T-helper 2 cell (primary cell): ENCODE measurements at places on chromosomes 6 and 20.

- no peak for DNase-seq
Measured at GRCh38 chr6:134389658-134390057, 71.7 kb upstream of the SGK1 start.

DNA sequence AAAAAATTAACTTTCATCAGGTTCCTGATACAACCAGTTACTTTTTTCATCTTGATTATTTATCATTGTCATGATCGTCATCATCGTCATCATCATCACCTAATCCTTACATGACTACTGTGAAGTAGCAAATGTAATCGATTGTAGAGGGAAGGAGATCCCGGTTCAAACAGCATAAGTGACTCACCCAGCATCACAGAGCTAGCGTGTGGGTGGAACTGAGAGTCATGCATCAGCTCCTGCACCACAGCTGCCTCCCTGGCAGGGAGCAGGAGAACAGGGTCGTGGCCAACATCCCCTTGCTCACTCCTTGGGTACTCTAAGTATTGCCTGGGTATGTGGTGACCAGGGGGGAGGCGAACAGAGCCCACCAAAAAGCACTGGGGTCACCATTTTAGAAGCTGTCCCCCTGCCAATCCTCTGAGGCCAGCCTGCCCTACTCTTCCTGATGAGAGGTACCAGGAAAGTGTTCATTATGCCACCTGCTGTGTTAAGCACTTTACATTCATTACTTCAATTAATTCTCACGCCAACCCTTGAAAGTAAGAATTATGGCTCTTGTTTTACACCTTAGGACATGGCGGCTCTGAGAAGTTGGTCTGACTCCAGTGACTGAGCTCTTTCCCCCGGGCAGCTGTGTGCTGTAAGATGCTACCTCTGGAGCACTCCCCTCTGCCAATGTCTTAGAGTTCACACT is 425.2 kb downstream of the CD83 start:
- no peak for DNase-seq

GRCh38 chr6:160464744-160465143 is 116.6 kb downstream of the SLC22A3 start:
- DNase-seq, result no peak

- DNase-seq, result no peak
Measured at GRCh38 chr20:2515203-2515602, 6.5 kb upstream of the ZNF343 start.

DNA sequence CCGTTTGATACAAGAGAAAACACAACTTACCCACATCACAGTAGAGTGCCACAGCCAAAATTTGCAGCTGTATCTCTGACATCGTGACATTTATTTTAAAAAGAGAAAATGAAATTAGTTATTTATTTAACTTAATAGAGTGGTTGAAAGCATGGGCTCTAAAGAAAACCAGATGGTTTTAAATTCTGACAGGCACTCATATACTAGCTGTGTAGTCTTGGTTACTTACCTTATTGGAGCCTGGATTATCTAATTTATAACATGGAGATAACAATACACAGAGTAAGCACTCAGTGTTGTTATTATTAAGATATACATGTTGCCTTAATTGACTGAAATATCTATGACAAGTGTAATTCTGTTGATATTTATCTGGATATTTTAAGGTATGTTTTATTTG is 334.9 kb downstream of the GRIK2 start:
- DNase-seq, result no peak

- no peak for DNase-seq
Measured at GRCh38 chr6:92879526-92879925, 539.8 kb downstream of the EPHA7 start.

DNA sequence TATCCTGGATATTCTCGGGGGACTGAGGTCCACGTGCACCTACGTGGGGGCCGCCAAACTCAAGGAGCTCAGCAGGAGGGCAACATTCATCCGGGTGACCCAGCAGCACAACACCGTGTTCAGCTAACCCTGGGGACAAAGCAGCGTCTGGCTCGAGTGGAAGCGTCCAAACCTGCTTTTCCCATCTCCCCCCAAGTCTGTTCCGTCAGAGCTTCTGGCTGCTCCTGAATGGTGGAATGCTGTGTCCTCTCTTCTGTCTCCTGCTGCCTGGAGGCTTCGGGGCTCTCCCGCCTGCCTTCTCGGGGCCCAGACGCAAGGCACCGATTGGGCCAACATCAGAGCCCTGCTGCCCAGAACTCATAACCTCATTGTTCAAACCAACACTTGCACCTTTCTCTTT is 56.7 kb downstream of the GMPR start:
- no peak for DNase-seq

DNA sequence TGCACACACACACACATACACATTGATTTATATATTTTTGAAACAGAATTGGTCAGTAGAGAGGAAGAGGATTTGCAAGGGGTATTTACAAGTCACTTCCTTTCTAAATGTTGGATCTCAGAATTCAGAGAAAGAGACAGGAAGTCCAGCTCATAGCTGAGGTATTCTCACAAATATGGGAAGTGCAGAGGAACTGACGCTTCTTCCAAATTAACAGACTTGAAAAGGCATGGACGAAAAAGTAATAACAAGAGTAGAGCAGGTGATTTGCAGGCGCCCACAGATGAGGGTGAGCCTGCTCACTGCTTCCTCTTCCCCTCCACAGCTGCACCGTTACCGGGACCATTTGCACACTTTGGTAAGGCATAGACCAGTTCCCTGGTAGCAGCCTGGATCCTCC is 246.4 kb downstream of the PHACTR1 start:
- no peak for DNase-seq

- no peak for DNase-seq
Measured at GRCh38 chr6:138527411-138528088, 28.3 kb upstream of the NHSL1 start.

DNA sequence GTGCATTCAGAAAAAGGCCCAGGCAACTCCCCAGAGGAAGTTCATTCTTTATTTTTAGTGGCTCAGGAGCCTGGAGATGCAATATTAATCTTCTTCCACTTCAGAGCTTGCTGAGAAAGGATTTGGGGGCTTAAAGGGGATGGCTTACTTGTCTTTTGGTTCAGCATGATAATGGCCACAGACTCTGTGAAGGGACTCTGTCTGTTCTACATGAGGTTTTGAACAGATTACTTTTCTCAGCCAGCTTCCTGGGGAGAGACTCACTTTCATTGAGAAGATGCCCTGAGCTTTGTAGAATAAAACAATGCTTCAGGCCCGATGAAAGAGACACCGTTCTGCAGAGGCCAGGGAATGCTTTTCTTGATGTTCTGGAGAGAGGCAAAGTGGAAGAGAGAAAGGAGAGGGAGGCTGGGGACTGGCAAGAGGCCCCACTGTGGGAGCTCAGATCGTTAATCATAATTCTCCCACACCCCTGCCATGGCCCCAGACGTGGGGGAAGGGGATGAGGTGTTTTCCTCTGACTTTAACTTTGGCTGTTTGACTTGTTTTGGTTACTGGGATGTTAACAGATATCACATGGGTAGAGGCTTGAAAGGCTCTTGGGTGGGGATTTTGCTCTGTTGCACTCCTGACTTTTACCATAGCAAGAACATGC is 19.1 kb downstream of the SCP2D1 start:
- DNase-seq, result no peak

DNA sequence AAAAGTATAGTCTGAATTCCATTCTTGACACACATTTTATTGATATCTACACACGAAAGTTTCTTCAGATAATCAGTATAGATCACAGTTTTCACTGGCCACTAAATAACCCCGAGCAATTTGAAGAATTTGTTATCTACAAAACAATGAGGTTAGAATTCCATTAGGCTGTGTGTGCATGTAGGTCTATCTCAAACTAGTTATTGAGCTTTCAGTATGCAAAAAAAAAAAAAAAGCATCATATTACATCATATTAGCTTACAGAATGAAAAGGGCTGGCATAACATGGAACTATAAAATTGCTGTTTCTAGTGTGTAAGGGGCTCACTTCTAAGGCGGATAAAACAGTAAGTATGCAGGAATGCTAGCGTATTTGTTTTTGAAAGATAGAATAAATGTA is 59.5 kb upstream of the ADGRG6 start:
- no peak for DNase-seq

DNA sequence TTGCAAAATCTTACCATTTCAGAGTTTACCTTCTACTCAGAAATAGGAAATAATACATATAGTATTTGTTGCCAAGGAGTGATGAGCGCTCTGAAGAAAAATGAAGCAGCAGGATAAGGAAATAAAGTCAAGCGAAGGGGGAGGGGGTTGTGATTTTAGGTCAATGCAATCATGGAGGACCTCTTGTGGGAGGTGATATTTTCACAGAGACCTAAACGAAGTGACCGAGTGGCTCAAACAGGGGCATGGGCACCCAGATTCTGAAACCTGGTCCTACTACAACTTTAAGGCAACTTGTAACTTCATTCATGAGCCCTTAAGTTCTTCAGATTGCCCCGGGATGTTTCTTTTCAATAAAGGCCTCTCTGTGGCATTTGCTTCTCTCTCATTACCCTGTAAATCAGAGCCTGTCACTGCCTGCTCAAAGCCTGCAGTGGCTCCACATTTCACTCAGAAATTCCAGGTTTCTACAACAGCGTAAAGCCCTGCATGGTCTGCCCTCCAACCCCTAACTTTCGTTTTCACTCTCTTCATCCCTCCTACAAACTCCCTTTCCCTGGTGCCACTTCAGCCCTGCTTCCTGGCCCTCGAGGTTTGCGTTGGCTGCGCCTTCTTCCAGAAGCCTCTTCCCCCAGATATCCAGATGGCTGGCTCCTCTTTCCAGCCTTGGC is 162.7 kb downstream of the TBC1D7 start:
- no peak for DNase-seq

DNA sequence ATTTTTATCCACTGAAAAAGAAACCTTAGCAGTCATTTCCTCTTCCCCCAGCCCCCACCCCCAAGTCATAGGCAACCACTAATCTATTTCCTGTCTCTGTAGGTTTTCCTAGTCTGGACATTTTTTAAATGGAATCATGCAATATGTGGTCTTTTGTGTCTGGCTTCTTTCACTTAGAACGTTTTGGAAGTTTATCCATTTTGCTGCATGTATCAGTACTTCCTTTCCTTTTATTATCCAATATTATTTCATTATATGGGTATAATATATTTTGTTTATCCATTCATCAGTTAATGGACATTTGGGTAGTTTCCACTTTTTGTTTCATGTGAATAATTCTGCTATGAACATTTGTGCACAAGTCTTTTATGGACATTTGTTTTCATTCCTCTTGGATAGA is 99.3 kb upstream of the BMP5 start:
- no peak for DNase-seq

GRCh38 chr6:35719404-35719829 is 17.4 kb upstream of the ARMC12 start:
- DNase-seq, result no peak

- DNase-seq, result no peak
Measured at GRCh38 chr6:117555262-117555849, 47.0 kb downstream of the GOPC start.

DNA sequence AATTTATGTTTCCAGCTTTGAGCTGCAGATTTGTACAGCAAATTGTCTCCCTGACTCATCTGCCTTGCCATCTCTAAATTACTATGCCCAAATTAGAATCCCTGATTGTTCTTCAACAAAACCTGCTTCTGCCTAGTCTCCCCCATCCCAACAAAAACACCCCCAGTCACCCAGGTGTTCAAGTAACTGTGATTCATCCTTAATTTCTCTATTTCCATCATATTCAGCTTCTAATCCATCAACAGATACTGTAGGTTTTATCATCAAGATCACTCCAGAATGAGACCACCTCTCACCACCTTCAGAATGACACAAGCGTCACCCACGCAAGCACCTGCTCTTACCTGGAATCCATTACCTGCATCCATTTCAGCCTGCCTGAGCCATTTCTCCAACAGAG is 498.5 kb downstream of the PRKN start:
- DNase-seq, result no peak

DNA sequence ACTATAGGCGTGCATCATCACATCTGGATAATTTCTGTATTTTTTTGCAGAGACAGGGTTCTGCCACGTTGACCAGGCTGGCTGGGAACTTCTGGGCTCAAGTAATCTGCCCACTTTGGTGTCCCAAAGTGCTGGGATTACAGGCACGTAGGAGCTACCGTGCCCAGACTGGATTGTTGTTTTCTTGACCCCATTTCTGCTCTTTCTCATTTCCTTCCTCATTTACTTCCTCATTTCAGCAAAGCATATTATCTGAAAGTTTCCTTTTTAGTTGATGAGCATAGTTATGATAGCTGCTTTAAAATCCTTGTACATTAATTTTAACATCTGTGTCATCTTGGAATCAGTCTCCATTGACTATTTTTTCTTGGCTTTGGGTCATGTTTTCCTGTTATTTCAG is 301.0 kb upstream of the RUNX2 start:
- DNase-seq, result no peak

GRCh38 chr6:83092756-83093399 is 25.4 kb downstream of the DOP1A start:
- no peak for DNase-seq

- no peak for DNase-seq
Measured at GRCh38 chr6:56693246-56693607, 50.5 kb upstream of the DST start.

DNA sequence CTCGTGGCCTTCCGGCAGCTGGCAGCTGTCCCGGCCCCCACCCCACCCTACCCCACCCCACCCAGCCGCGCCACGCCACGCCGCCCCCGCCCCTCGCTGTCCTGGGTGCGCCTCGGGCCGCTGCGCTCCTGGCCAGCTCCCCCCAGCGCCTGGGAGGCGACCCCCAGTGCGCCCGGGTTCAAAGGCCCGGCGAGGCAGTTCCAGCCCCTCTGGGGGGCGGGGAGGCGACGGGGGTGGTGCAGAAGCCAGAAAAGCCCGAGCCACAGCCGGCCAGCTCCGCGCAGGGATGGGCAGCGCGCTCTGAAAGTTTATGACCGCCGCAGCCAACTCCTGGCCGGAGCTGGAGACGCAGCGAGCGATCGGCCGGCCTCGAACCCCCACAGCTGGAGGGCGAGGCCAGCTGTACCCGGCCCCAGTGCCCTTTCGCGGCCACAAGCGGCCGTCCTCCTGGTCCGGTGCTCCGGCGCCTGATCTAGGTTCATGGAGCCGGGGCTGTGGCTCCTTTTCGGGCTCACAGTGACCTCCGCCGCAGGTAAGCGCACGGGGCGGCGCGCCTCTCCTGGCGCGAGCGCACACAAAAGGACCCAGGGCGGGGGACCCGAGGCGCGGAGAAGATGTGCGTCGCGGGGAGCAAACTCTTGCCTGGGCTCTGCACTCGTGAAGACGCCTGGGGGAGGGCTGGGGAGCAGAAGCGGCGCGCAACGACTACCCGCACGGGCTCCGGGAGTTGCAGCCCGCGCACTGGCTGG is at the start of gene EDN3:
Gene EDN3 (plus strand): TSS at position 279 of the 749 bp plus-strand sequence. CDS start 202 bp downstream, at position 481.
- DNase-seq, result no peak

DNA sequence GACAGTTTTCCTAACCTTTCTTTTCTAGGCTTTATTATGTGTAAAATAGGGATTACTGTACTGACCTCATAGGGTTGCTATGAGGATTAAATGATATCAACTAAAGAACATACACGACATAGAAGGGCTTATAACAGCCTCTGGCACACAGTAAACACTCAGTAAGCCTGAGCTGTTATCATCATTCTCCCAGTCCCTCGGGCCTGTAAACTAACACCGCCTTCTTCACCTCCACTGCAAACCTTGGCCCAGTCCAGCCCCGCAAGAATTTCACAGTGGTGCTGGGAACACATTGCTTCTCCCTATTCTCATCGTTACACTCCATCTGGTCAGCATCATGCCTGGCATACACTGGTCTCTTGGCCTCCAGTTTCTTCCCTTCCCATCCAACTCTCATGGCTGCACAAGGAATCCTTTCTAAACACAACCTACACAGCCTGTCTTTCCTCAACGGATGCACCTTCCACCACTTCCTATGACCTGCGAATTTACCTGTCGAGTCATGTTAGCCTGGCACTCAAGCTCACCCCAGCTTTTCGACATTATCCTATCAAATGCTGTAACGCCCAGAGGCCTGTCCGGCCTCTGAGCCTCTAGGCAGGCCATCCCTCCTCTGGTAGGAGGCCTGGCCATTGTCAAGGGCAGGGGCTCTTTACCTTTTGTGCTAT is 92.1 kb downstream of the FYN start:
- no peak for DNase-seq
